ENCODE measurements at places on chromosomes 7 and 10.

- no peak for DNase-seq
These were observed 27.5 kb downstream of the LRGUK start for GRCh38 chr7:134154581-134155130.

- no peak for DNase-seq
These were observed 397.0 kb downstream of the CALN1 start for GRCh38 chr7:72015136-72015535.

DNA sequence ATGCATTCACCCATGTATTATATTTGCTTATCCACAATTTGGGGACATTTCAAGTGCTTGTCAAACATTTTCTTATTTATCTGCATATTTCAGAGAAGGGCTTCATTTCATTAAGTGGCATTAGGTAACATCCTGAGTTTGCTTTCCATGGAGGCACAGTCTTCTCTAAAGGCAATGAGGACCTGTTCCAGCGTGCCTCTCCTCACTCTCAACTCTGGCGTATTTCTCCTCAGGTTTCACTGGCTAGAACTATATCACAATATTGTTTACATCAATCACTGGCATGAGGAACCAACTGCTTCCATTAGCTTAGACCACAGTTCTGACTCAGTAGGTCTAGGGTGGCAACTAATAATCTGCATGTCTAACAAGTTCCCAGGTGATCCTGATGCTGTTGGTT is 177.2 kb downstream of the TAX1BP1 start:
- DNase-seq: no peak

DNA sequence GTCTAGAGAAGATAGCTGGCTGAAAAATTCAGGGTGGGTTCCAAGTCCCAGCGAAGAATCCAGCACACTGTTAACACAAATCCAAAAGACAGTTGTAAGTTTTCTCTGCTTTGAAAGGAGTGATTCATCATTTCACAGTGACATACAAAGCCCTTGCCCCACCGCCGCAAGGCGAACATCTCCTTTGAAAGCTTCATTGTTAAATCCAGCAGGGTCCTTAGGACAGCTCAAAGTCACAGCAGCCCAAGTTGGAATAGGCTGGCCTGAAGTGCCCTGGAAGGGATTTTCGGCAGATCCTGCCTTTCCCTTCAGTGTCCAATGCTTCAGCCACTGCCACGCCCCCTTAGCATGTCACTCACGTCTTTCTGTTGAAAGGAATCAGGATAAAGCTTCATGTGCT is 526.1 kb downstream of the CALN1 start:
- no peak for DNase-seq

- DNase-seq: no peak
These were observed 303.7 kb downstream of the BMPER start for GRCh38 chr7:34208878-34209621.

Data from activated T-cell treated with anti-CD3 and anti-CD28 coated beads, Interleukin-2, amount 50 U/mL, for 72 hours (primary cell).